ENCODE measurements at places on chromosomes 16 and 17.

DNA sequence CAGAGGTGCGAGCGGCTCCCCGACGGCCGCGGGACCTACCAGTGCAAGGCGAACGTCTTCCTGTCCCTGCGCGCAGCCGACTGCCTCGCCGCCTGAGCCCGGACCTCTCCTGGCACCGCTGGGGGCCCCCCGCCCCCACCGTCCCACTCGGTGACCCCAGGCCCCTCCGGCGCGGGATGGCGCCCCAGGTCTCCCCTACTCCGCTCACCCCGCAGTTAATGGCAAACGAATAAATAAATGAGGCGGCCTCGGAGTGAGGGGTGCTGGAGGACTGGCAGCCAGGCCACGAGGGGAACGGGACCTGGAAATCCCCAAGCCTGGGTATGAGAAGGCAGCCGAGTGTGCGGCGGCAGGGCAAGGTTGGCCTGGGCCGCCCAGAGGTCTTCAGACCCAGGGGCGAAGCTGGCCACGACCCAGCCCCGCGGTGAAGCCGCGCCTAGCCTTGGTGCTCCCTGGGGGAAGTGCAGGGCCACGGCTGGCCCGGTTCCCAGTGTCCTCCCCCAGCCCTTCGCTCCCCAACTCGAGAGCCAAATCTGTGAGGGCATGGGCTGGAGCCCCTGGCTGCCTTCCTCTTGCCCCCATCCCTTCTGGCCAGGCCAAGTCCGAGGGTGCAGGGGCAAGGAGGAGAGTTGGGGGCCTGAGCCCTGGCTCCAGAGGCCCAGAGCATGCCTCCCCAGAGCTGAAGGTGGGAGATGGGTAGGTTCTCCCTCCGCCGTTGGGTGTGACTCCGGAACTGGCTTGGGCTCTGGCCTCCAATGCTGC, 796 bp downstream of the NPB start:
- DNase-seq: no peak

- DNase-seq: no peak
These were observed at the start of gene SAMD14 for GRCh38 chr17:50129728-50130558. SAMD14 (minus strand) TSS chr17:50130160; CDS start chr17:50124959, 5,201 bp downstream.

DNA sequence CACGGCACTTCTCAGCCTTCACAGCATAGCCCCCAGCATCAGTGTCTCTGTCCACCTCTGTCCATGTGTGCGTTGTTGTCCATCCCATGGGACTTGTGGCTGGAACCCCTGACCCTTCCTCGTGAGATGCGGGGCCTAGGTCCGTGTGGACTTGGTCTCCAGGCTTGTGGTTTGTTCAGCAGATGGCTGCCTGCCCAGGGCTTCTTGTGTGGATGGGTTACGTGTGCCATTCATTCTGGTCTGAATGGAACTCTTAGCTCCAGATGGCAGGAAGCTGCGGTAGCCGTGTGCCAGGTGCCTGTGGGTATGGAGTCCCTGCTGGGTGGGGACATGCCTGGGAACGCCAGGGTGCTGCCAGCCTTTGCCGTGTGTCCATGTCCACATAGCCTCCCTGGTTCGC, 31.7 kb upstream of the NUDT16L1 start:
- DNase-seq: no peak

DNA sequence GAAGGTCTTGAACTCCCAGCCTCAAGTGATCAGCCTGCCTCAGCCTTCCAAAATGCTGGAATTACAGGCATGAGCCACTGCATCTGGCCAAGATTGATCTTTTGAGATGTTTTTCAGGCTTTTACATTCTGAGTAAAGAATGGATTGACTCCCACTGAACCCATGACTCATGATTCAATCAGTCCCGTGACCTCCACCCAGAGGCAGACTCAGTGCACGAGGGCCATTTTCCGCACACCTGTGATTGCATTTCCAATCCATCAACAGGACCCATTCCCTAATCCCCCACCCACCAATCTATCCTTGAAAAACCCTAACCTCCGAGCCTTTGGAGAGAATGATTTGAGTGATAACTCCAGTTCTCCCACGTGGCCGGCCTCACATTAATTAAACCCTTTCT, 40.4 kb upstream of the PRKCB start:
- DNase-seq: no peak

DNA sequence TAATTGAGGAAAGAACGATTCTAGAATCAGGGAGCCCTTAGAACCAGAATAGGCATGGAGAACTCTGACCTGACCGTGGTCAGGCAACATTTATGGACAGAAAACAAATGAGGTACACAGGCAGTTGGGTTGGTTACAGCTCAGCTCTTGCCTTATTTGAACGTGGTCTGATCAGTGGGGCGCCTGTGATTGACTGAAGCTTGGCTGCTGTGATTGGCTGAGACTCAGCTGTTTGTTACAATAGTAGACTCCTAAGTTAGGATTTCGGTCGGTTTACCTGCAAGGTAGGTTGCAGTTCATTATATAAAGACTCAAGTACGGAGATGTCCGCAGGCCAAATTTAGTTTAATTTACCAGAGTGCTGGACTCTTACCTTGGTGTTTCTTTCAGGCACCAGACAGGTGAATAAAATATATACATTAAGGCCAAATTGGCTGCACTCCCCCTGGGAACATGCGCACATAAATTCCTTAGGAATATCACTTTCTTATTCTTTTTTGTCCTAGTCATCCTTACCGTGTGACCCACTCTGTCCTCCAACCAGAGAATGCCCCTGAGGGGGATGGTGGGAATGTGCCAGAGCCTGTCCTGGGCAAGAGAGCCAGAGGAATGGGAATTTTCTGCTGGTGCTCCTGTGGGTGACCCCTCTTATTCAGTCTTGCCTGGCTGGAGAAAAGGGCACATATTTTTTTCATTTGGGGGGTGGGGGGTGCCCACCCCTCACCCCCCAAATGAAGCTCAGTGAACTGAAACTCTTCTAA, 7.5 kb upstream of the CSNK2A2 start:
- no peak for DNase-seq

DNA sequence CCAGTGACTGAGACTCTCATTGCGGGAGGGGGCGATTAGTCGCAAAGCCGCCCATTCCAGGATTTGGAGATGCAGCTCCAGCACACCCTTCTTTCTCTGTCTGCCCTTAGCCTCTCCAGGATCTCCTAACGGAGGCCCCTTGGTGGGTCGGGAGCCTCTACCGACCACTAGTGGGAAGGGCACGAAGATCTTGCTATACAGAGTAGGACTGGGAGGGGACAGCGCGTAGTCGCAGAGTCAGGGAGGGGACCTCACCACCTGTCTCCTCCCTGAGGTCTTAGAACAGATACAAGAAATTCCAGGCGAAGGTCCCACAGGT, 588 bp upstream of the SMTNL2 start:
- DNase-seq: no peak

- DNase-seq: no peak
These were observed 59.0 kb downstream of the ELAC2 start for GRCh38 chr17:12958786-12959185.

- no peak for DNase-seq
These were observed 5.6 kb downstream of the CDK10 start for GRCh38 chr16:89691986-89692569.

GRCh38 chr17:40347319-40348135, 17.0 kb downstream of the GJD3 start:
- DNase-seq: no peak

- no peak for DNase-seq
These were observed 137.3 kb upstream of the GSE1 start for GRCh38 chr16:85475691-85476300.

DNA sequence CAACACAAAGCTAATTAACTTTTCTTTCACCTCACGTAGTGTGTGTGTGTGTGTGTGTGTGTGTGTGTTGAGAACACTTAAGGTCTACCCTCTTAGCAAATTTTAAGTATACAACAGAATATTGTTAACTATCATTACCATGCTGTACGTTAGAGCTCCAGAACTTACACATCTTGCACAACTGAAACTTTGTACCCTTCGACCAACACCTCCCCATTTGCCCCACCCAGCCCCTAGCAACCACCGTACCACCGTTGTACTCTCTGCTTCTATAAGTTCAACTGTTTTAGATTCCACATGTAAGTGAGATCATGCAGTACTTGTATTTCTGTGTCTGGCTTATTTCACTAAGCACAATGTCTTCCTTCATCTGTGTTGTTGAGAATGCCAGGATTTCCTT, 28.1 kb upstream of the MLYCD start:
- no peak for DNase-seq

- DNase-seq: no peak
These were observed 37.5 kb upstream of the CIBAR2 start for GRCh38 chr16:85149776-85150175.

DNA sequence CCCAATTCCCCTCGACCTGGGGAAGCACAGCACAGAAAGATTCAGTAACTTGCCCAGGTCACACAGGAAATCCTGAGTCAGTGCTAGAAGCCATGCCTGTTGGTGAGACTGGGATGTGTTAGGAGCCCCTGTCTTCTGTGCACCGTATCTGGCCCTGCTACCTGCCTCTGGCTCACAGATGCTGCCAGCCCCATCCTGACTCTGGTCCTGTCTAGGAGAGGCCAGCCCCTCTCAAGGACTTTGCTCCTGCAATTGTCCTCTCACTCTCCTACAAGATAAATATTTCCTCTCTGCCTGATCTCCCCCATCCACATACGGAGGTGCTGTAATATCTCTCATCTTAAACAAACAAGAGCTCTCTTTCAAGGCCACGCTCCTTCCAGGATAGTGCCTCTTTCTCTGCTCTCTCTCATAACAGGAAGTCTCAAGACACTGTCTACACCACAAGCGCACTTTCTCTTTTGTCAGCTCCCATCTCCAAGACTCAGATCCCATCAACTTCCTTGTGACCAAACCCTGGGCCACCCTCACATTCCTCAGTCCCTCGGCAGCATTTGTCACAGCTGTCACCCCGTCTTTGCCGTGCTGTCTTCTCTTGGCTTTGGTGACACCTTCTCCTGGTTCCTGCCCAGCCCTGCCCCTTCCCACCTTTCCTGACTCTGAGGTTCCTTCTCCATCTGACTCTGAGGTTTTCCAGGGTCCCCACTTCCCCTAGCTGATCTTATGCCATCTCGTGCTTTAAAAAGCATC, 1.9 kb downstream of the SLC13A2 start:
- DNase-seq: no peak

- DNase-seq: no peak
These were observed 32.7 kb downstream of the IFT140 start for GRCh38 chr16:1579214-1579613.

DNA sequence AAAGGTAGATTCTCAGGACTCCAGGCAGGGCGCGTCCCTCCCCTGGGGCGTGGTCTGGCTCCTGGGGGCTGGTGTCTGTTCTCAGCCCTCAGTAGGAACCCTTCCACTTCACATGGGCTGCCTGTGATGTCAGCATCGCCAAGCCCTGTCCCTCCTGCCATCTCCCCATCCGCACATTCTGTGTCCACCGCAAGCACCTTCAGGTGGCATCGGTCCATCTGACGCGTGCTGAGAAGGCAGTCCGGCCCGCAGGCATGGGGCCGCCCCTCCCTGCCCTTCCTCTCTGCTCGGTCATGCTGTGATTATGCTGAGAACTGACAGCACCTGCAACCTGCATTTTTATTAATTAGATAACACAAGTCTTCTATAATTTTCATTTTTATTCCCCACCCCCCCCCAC, 12.7 kb upstream of the DNAH17 start:
- no peak for DNase-seq

DNA sequence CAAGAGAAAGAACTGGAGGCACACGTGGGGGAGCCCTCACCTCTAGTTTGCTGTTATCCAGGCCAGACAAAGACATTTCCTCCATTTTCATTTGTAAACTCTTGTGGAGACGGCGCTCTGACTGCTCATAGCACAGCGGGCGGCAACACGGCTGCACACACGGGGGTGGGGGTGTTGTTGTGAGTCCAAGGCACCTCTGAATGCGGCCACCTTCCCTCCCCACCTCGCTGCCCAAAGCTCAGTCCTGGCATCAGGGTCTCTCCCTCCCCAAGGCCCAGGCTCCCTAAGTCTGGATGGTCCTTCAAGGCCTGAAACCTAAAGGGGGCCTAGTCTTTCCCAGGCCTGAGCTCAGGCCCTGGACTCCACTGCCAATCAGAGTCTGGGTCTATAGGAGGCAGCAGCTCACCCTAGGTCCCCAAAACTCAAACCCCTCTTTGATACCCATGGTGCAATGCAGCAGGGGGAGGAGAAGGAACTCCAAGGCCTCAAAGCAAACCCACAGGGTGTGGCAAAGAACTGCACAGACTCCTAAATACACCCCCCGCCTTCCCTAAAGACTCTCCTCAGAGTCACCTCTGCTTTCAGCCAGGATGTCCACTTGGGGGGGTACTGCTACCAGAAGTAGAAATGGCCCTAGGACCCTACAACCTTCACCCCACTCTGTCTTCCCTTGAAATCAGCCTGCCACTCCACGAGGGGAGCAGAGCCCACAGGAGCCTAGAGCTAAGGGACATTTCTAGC, 1.5 kb downstream of the ATXN7L3 start:
- no peak for DNase-seq

DNA sequence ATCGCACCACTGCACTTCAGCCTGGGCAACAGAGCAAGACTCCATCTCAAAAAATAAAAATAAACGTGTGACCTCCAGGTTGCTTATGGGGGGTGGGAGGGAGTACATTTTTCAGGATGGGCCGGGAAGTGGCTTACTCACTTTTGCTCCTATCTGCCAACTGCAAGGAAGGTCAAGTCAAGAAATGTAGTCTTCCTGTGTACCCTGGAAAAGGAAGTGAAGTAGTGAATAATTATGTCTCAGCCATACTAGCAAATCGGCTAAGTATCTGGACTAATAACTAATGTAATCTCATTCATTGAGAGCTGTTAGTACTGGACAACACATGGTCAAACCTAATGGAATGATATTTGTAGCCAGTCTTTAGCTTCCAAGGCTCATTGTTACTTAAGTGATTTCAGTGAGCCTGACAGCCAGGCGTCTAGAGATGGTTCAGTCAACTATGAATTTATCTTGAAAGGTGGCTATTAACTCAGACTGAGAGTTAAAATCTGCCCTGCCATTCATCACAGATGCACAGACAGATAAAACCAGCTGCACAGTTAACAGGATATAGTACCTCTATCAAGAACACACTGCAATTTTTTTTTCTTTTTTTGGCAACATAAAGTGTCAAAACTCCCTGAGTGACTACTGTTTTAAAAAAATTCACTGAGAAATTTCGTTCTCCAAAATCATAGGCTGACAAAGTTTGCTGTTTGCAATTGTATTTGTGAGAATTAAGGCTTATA, 3.7 kb upstream of the TACO1 start:
- DNase-seq: no peak

- DNase-seq: peak; percentile 17
These were observed 2.4 kb downstream of the SPN start for GRCh38 chr16:29665294-29666077.
